ENCODE measurements at places on chromosomes 4 and X.

GRCh38 chr4:61397174-61397573 lies 197.0 kb downstream of the ADGRL3 start:
- no peak for DNase-seq

DNA sequence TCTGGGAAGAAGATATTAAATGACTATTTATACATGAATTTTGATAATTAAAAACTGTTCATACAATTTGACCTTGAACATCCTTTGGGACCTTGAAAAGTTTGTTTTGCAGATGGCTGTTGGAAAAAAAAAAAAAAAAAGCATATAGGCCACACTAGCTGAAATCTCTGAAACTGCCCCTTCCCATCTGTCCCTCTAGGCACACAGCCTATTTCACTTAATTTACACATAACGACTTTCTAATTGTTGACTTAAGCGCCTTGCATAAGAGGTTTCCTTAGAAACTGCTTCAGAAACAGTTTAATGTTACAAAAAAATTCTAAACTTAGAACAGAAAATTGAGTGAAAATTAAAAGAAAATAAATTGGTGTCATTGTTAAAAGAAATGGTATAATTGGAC lies 131.0 kb downstream of the COX18 start:
- DNase-seq: no peak

DNA sequence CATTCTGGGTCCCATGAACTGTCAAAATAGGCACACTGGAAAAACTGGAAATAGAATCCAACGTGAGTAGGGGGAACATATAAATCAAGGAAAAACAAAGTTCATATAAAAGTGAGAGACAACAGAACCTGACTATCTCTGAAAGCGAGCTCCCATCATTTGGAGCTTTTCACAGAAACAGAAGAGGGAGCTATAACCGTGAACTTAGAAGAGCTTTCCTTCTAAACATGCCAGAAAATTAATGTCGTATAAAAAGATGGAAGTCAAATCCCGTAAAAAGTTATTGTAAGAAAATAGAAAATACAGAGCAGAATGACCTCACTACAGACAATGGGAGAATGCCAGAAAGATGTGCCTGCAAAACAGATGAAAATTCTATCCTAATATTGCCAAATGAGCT lies 23.9 kb upstream of the HSD17B10 start:
- DNase-seq: no peak

GRCh38 chrX:136171420-136171819 lies 24.1 kb downstream of the FHL1 start:
- no peak for DNase-seq

DNA sequence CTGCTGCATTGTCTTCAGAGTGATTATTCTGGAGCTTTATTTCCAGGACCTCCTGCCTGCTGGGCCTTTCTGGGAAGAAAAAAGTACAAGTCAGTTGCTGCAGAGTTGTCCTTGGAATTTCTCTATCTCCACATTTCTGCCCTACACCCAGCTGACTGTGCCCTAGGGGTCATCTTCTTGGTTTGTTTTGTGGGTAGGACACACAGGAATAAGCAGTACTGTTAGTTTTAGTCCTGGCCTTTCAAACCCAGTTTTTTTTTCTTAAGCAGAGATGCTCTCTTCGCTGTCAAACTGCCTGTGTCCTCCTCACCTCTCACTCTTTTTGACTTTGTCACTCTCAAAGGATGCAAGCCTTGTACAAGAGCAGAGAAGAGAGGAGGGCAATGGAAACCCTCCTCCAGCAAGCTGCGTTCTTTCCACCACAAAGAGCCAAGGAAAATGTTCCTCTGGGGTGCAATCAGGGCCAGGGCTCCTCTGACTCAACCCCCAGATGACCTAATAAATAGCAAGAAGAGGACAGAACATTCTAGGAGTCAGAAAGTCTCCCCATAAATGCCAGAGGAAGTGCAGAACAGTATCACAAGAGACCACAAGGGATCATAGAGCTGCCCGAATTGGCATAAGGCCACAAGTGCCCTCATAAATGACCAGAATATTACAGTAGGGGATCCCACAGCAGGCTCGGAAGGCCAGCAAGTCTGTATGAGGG lies 186.2 kb downstream of the RCHY1 start:
- no peak for DNase-seq

DNA sequence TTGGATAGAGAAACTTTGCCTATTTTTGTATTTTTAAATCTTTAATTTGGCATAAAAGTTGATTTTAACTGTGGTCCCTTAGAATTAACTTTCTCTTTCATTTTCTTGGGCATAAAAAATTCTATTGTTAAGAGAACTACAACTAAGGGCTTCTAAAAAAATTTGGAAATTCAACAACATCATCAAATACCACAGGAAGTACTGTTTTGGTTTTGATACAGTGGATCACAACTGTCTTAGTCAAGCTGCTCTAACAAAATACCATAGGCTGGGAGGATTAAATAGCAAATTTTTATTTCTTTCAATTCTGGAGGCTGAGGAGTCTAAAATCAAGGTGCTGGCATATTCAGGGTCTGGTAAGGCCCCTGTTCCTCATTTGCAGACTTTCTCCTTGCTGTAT lies 19.9 kb upstream of the NPFFR2 start:
- no peak for DNase-seq

- no peak for DNase-seq
Measured at GRCh38 chr4:120053911-120054310, 12.7 kb downstream of the MAD2L1 start.

DNA sequence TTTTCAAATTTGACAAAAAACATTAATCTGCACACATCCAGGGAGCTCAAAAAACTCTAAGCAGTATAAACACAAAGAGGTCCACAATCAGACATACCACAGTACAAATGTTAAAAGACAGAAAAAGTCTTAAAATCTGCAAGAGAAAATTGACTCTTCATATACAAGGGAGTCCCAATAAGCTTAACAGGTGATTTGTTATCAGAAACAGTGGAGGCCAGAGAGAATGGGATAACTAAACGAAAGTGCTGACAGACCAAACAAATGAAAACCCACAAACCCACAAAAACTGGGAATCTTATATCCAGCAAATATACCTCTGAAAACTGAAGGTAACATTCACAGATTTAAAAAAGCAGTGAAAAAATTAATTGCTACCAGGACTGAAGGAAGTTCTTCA lies 182.0 kb upstream of the PAQR3 start:
- no peak for DNase-seq

DNA sequence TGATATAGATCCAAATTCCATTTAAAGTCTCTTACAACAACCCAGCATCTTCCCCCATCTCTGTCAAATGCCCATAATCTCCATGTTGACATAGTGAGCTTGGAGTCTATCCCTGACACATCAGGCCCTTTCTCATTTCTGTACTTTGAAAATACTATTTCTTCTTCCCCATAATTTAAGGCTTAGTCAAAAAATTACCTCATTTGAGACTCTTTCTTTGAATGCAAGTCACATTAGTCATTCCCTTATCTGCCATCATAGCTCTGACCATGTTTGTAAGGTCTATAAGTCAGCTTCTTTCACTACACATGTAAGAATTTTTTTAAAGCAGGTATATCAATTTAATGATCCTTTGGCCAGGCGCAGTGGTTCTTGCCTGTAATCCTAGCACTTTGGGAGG lies 99.9 kb downstream of the DDX60 start:
- DNase-seq: no peak

GRCh38 chr4:41362621-41363383 lies 106.1 kb downstream of the UCHL1 start:
- no peak for DNase-seq

DNA sequence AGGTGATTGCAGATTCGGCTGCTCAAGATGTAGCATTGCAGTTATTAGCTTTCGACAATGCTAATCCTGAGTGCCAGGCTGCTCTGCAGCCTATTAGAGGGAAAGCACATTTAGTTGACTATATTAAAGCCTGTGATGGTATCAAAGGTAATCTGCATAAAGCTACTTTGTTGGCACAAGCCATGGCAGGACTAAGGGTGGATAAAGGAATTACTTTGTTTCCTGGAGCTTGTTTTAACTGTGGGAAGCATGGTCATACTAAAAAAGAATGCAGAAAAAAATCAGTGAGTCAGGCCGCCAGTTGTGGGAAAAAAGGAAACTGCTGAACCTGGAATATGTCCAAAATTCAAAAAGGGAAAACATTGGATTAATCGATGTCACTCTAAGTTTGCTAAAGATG lies 154.9 kb upstream of the TECRL start:
- no peak for DNase-seq

DNA sequence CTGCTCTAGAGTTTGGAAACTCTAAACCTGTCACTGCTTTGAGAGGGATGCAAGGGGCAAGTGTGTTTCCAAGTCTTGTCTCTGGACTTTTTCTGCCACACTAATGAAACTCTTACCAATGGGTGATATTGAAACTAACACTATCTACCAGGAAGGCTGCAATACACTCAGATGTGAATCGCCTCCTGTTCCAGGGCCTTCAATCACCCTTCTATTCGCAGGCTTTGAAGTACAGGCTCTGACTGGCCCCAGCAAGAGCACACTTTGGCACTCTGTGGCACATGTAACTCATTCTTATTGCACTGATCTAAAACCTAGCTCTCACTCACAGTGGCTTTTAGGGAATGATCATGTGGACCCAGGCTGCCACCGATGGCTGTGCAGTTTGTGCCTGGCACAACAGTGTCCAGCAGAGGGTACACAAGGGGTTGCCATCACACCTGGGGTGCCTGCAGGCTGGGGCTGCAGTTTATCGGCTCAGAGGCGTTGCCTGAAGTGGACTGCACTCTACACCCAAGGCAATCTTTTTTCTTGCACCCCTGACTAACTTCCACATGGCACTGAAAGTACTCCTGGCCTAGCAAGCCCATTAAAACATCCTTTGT lies 210.8 kb downstream of the MGST2 start:
- DNase-seq: no peak

DNA sequence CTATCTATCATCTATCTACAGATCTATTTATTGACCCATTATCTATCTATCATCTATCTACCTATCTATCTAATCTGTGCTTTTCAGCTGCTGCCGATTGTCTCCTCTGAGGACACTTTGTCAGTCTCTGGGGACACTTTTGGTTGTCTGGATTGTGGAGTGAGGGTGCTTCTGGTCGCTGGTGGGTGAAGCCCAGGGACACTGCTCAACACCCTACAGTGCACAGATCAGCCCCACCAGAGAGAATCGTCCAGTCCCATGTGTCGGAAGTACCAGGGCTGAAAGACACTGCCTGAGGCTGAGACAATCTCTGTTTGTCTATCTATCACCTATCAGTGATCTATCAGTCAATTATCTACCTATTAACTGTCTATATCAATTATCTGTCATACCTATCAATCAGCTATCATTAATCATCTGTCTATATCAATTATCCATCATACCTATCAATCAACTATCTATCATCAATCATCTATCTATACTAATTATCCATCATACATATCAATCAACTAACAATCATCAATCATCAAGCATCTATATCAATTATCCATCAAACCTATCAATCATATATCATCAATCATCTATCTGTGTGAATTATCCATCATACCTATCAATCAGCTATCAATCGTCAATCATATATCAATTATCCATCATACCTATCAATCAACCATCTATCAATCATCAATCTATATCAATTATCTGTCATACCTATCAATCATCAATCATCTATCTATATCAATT lies 70.0 kb upstream of the PPP2R3B start:
- DNase-seq: no peak

DNA sequence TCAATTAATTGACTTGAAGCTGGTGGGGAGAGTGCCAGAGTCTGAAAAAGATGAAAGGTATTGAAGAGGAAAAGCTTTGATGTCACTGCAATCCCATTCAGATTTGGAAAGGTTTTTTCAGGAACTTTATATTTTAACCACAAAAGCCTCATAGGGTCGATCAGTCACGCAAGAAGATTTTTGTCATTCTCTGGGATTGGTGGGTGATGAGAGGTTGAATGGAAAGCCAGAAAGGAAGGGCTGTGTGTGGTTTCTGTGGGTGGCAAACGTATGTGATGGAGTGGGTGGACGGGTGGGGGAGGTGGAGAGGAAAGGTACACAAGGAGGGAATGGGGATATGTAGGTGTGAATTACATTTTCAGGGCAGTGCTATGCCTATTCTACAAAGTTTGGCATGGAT lies 173.8 kb upstream of the SCML1 start:
- DNase-seq: no peak

DNA sequence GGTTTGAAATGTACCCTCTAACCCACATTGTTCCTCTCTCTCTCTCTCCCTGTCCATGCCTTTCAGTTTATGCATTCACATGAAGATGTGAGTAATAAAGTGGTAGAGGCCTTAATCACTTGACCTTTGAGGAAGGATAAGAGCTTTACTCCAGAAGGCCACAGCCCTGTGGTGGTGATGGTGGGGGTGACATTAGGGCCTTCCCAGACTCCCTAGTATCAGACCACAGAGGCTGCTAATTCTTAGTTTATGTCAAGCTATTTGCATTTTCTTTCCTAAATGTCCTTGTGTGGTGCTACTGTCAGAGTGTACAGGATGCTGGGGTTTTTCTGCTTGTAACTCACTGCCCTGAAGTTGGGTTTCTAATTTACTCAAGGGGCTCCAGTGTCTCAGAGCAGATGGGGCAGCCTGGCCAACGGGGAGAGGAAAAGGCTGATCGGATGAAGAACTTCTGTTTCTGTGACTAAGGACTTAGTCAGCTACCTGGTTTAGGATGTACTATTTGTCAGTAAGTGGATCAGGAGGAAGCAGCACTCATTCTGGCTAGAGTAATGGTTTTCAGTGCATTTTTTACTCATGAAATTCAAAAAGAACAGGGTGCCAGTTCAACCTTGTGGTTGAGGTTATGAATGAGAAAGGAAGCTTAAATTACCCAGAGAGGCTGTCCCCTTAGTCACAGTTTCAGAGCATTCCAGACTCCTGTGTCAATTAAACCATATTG lies 509.6 kb upstream of the DIPK2B start:
- DNase-seq: no peak

GRCh38 chr4:152094970-152095700 lies 334.3 kb upstream of the GATB start:
- DNase-seq: no peak

GRCh38 chr4:14812101-14812500 lies 190.2 kb upstream of the CPEB2 start:
- DNase-seq: no peak

DNA sequence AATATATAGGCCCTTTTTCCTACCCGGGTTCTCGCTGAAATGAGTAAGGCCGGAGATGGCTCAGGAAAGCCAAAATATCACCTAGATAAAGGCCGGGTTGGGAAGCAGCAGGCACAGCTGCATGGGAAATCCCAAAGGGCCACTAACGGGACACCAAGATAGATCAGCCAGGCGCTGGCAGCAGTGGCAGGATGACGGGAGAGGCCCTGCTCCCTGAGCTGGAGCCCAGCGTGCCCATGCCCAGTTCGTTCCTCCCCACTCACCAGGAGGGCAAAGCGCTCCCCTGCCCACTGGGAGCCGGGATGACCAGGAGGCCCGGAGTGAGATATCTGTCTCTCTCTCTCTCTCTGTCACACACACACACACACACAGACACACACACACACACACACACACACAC lies 109.8 kb downstream of the DCTD start:
- no peak for DNase-seq

DNA sequence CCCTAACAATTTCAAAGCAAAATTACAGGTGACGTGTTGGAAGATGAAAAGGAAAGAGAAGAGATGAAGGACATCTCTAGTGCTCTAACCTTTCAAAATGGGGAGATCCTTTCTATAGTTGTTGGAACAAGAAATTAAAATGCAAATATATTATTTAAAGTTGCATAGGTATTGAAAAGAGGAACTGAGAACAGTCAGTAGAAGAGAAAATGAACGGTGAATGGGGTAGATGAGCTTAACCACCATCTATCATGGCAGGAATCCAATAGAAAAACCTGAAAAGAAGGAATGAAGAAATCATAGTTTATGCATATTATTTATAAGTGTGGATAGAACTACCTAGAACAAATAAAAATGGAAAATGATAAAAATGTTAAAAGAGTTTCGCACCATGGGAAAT lies 42.0 kb downstream of the ANXA5 start:
- DNase-seq: no peak
